ENCODE measurements at places on chromosomes 3 and 15.

GRCh38 chr3:53821631-53822121, 24.5 kb downstream of the CHDH start:
- H3K4me1 ChIP-seq = no peaks in the 10 kb centered on the region
- no peak overlapping the region for H3K4me3 ChIP-seq
- peaks cover 5% of the 10 kb centered on the region for H3K36me3 ChIP-seq
- DNase-seq = no peak
- H3K27ac ChIP-seq = no peak overlapping the region
- no peaks in the 10 kb centered on the region for H3K27me3 ChIP-seq

- H3K36me3 ChIP-seq = no peaks in the 10 kb centered on the region
- peak overlapping the region; percentile 27 for H3K27ac ChIP-seq
- H3K4me3 ChIP-seq = no peak overlapping the region
- no peaks in the 10 kb centered on the region for H3K27me3 ChIP-seq
- H3K4me1 ChIP-seq = no peaks in the 10 kb centered on the region
- DNase-seq = no peak
Observed at GRCh38 chr3:152331998-152332397, 63.3 kb downstream of the MBNL1 start.

DNA sequence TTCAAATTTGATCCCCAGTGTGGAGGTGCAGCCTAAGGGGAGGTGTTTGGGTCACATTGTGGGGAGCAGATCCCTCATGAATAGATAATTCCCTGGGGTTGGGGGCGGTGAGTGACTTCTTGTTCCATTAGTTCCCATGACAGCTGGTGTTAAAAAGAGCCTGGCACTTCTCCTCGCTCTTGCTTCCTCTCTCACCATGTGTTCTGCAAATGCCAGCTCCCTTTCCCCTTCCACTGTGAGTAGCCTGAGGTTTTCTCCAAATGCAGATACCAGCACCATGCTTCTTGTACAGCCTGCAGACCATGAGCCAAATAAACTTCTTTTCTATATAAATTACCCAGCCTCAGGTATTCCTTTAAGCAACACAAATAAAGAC, 23.1 kb downstream of the RIOX2 start:
- no peaks in the 10 kb centered on the region for H3K36me3 ChIP-seq
- no peaks in the 10 kb centered on the region for H3K27me3 ChIP-seq
- no peaks in the 10 kb centered on the region for H3K4me1 ChIP-seq
- no peak overlapping the region for H3K27ac ChIP-seq
- no peak overlapping the region for H3K4me3 ChIP-seq

- DNase-seq = no peak
- H3K4me3 ChIP-seq = peak overlapping the region; percentile 7
- H3K27me3 ChIP-seq = no peaks in the 10 kb centered on the region
- H3K4me1 ChIP-seq = no peaks in the 10 kb centered on the region
- H3K36me3 ChIP-seq = no peaks in the 10 kb centered on the region
- no peak overlapping the region for H3K27ac ChIP-seq
Observed at GRCh38 chr3:193842029-193842798, 249.2 kb downstream of the OPA1 start.

DNA sequence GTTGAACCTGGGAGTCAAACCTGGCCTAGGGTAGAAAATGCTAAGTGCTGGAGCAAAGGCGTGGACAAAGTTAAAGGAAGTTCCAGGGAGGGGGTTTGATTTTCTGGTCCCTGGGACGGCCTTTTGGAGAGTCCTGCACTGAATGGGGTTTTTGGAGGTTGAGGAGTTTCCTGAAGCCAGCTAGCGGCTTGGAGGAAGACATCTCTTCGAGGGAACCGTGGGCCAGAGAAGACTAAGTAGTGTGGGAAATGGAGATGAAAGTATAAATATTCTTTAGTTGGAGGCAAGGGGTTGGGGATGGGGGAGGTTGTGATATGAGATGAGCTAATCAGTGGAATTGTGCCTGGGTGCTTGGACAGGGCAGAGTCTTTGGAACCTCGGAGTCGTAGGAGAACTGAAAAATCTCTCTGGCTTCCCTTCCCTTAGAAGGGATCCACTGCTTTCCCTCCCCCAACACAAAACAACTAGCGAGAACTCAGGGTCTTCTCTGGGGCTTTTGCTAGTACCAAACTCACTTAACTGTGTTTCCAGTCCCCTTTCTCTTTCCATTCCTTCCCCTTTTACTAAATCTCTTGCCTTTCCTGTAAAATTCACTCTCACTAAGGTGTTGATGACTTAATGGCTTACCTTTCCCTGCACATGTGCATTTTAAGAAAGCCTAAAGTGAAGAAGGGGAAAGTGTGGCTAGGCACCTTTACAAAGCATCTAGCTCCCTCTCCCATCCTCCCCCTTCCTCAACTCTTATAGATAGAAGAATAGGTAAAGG, 1.0 kb downstream of the LPP start:
- no peak for DNase-seq
- H3K4me3 ChIP-seq = peak overlapping the region; percentile 90

DNA sequence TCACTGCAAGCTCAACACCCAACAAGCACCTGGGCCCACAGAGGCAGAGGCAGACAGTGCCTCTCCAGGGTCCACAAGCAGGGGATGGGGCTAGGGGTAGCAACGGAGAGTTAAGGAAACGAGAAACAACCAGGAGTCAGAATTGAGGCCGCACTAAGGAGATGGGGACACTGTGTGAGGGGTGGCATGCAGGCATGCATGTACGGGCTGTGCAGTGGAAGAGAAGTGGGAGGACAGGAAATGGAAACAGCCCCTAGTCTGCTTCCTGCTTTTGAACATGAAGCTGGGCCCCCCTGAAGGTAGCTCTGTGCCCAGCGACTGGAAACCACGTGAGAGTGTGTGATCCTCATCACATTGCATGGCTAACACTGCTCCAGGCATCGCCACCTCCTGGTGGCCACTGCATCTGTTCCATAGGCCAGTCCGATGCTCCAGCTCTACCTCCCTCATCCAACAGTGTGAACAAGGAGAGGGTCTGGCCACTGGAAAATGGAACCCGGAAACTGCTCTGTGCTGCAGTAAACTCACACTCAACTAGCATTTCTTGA, 44.0 kb downstream of the XXYLT1 start:
- H3K4me1 ChIP-seq = no peaks in the 10 kb centered on the region
- H3K27me3 ChIP-seq = no peaks in the 10 kb centered on the region
- H3K36me3 ChIP-seq = no peaks in the 10 kb centered on the region

DNA sequence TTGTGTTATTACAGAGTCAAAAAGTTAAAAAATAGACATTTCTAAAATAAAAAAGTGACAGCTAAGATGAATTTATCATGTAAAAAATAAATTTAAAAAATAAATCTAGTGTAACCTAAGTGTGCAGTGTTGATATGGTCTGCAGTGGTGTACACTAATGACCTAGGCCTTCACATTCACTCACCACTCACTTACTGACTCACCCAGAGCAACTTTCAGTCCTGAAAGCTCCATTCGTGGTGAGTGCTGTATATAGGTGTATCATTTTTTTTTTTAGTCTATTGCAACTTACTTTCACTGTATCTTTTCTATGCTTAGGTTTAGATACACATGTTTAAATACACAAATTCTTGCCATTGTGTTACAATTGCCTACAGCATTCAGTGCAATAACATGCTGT, 459.4 kb upstream of the ROBO1 start:
- no peak overlapping the region for H3K4me3 ChIP-seq
- H3K4me1 ChIP-seq = no peaks in the 10 kb centered on the region
- no peaks in the 10 kb centered on the region for H3K27me3 ChIP-seq
- H3K27ac ChIP-seq = no peak overlapping the region
- DNase-seq = no peak

DNA sequence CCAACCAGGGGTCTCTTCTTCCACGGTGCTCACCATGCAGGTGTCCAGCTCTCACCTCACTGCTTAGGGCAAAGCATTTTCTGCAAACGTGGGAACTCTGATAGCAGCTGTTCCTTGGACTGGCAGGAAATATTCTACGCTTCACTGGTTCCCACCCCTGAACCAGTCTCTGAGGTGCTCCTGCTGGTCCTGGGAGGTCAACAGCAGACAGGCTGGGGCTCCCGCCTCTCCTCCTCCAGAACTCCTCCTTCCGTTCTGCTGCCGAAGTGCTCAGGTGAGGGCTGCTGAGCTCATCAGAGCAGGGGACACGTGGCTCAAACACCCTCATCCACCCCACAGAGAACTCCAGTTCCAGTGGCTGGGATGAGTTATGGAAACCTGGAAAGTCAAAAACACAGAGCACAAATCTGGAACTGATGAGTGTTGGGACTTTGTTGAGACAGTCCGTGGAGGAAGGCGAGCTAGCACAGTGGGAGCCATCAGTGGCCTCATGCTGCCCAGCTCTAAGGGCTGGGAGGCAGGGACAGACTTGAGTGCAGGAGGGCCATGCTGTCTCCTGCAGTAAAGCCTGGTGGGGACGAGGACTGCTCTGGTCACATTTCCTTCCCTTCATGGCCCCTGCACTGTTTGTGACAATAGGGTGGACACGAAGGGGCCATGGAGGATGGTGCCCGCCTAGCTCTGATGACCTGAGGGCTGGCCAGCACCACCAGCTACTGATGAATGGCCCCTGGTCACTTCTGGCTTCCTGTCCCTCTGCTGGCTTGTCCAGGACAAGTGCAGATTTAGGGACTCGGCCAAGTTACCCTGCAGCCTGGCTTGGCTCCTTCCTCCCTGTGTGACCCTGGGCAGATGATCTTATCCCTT, 137.8 kb downstream of the KLF13 start:
- DNase-seq = no peak
- no peaks in the 10 kb centered on the region for H3K36me3 ChIP-seq
- H3K4me3 ChIP-seq = no peak overlapping the region
- no peaks in the 10 kb centered on the region for H3K4me1 ChIP-seq
- H3K27ac ChIP-seq = no peak overlapping the region
- no peaks in the 10 kb centered on the region for H3K27me3 ChIP-seq

- no peaks in the 10 kb centered on the region for H3K36me3 ChIP-seq
- DNase-seq = no peak
- no peak overlapping the region for H3K4me3 ChIP-seq
- peak overlapping the region; percentile 22 for H3K27ac ChIP-seq
- peaks cover 10% of the 10 kb centered on the region for H3K4me1 ChIP-seq
Observed at GRCh38 chr3:5136211-5136918, 14.3 kb downstream of the ARL8B start.

- DNase-seq = no peak
- peak overlapping the region; percentile 99 for H3K27ac ChIP-seq
- no peaks in the 10 kb centered on the region for H3K4me1 ChIP-seq
- H3K4me3 ChIP-seq = peak overlapping the region; percentile 82
- H3K36me3 ChIP-seq = no peaks in the 10 kb centered on the region
- no peaks in the 10 kb centered on the region for H3K27me3 ChIP-seq
Observed at GRCh38 chr3:174440253-174440701, 418.9 kb upstream of the NAALADL2 start.

DNA sequence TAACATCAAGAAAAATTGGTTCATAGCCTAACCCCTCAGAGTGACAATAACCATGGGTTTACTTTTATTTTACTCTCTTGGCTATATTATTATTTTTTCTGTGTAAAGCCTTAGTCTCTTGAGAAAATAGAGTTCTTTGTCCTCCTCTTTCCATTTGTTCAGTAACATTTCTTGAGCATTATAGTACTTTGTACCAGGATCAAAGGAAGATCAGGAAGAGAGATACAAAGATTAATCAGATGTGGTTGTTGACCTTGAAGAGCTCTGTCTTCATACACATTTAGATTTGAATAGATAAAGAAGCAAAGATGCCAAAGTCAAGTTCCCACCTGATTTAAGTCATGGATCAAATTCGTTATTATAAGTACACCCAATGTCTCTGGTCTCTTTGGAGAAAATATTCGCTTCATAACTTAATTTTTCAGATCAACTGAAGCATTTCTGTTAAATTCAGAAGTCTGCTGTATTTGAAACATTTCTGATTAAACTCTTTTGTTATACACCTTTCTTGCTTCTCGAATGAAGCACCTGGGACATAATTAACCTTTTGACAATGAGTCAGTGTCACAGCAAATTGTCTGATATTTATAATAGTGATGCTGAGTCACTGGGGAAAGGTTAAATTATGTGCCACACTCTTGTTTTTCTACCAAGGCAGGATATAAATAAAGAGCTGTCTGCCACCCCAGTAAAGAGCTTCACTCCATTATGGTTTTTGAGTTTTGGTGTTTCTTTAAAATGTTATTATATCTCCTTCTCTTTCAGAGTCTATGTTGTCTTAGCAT, 100.2 kb downstream of the GHSR start:
- no peak overlapping the region for H3K27ac ChIP-seq
- no peak overlapping the region for H3K4me3 ChIP-seq
- no peaks in the 10 kb centered on the region for H3K27me3 ChIP-seq
- H3K4me1 ChIP-seq = no peaks in the 10 kb centered on the region
- no peaks in the 10 kb centered on the region for H3K36me3 ChIP-seq

- DNase-seq = no peak
- no peaks in the 10 kb centered on the region for H3K4me1 ChIP-seq
- no peak overlapping the region for H3K4me3 ChIP-seq
- no peak overlapping the region for H3K27ac ChIP-seq
Observed at GRCh38 chr3:56930706-56931105, 129.0 kb upstream of the ARHGEF3 start.

GRCh38 chr15:37138591-37139215, 38.4 kb upstream of the MEIS2 start:
- H3K36me3 ChIP-seq = no peaks in the 10 kb centered on the region
- H3K27ac ChIP-seq = no peak overlapping the region
- no peaks in the 10 kb centered on the region for H3K27me3 ChIP-seq
- no peaks in the 10 kb centered on the region for H3K4me1 ChIP-seq
- DNase-seq = no peak

- no peak overlapping the region for H3K4me3 ChIP-seq
- no peaks in the 10 kb centered on the region for H3K4me1 ChIP-seq
- no peak overlapping the region for H3K27ac ChIP-seq
- no peaks in the 10 kb centered on the region for H3K36me3 ChIP-seq
Observed at GRCh38 chr15:41024885-41025284, 71.6 kb downstream of the CHAC1 start.

GRCh38 chr3:57354768-57355167, 62.3 kb upstream of the ASB14 start:
- no peak overlapping the region for H3K27ac ChIP-seq
- H3K4me3 ChIP-seq = no peak overlapping the region
- H3K4me1 ChIP-seq = no peaks in the 10 kb centered on the region
- no peak for DNase-seq
- H3K36me3 ChIP-seq = no peaks in the 10 kb centered on the region

DNA sequence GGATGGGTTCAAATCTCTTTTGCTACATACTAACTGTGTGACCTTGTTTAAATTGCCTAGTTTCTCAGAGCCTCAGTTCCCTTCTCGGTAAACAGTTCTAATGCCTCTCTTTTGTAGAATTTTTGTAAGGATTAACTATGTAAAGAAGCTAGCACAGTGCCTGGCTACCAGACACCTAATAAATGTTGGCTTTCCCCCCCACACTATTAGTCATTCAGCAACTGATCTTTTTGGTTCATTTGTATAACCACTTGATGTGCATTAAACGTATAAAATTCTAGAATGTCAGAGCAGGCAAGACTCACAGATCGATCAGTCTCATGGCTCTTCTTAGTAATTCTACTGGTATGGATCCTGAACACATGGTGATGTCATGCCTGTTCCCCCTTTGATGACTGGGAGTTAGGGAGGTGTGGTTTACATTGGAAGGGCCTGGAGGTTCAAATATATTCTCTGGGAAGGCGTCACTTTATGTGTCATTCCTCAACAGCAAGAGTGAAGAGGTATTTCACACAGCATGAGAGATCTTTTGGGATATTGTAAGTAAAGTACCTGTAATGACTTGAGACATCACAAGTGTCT, 6.5 kb downstream of the TAGLN3 start:
- no peak overlapping the region for H3K4me3 ChIP-seq
- H3K36me3 ChIP-seq = no peaks in the 10 kb centered on the region
- H3K27ac ChIP-seq = no peak overlapping the region
- DNase-seq = no peak
- H3K27me3 ChIP-seq = no peaks in the 10 kb centered on the region
